Fibroblast of lung (primary cell): ENCODE measurements at places on chromosomes 7 and 10. TPM values are rescaled to one million over a fixed set of nuclear protein-coding genes. Genes with fewer than 3 reads are reported as not detected.

- DNase-seq, result peak; percentile 53
These were observed 232.7 kb downstream of the NSUN6 start for GRCh38 chr10:18418541-18419215.

DNA sequence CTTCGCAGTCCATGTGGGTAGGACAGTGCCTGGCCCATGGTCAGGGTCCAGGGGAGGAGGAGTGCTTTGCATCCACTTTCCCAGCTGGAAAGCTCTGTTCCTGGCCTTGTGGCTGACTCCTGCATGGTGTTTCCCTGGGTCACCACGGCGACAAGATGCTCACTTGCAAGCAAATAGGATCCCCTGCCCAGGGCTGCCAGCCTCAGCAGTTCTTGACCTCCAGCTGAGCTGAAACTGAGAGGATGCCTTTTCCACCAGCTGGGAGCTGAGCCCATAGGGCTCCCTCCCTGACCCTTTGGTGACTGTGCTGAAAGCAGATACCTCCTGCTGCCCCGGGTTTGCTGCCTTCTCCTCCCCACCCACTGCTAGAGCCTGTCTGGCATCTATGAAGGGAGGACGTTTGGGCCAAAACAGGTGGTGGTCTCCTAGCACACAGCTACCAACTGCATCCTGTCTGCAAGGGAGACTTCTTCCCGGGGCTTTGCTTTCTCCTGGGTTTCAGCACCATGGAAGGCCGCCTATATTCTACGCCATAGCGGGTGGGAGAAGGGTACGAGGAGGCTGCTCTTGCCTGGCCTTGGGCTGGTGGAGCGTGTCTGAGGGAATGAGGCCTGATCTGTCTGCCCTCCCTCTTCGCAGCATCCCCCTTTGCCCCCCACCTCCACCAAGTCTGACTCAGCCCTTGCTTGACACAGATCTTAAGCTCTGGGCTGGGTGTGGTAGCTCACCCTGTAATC lies 34.4 kb downstream of the UBTD1 start:
- DNase-seq, result peak; percentile 53

- DNase-seq, result no peak
These were observed 26.4 kb upstream of the HSPA12A start for GRCh38 chr10:116768786-116769185.

DNA sequence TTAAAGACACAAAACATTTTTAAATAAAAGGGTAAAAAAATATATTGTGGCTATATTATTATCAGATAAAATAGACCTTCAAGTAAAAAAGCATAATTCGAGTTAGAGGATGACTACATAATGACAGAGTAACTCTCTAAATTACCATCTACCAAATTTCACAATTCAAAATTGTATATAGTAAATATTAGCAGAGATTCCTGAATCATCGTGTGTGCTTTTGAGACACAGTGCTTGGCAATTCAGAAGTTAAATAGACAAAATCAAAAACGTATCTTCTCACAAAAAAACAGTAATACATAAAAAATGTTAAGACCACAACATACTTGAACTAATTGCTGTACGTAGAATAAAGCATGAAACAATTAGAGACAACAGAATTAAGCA lies 110.4 kb downstream of the AHR start:
- peak; percentile 43 for DNase-seq

GRCh38 chr7:74656441-74656836 lies 1.1 kb upstream of the GTF2I start:
- peak; percentile 35 for DNase-seq

DNA sequence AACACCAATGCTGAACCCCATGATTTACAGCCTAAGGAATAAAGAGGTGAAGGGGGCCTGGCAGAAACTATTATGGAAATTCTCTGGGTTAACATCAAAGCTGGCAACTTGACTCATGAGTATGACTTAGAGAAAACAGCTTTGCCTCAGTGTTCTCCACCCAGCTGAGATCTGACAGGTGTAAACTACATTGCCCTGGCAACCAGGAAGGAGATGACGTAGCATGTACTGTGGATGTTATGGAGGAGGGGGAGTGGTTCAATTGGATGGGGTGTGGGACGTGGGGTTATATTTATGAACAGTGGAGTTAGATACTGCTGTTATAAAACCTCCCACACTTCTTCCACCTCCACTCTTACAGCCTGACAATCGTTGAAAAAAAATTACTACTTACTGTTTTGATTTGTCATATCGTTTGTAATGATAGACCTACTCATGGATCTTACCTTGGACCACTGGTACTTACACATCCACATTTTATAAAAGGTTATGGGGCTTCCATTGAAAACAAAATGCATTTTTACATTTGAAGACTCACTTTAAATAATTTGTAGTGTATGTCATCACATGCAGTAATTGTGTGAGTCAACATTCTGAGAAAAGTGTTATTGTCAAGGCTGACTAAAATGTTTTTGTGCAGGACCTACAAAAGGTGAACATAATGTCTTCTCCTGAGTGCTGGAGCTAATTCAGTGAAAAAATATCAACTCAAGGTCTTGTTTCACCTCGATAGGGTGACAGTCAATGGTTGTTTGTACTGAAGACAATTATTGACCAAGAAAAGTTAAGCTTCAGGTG lies 6.4 kb downstream of the OR2F1 start:
- no peak for DNase-seq

DNA sequence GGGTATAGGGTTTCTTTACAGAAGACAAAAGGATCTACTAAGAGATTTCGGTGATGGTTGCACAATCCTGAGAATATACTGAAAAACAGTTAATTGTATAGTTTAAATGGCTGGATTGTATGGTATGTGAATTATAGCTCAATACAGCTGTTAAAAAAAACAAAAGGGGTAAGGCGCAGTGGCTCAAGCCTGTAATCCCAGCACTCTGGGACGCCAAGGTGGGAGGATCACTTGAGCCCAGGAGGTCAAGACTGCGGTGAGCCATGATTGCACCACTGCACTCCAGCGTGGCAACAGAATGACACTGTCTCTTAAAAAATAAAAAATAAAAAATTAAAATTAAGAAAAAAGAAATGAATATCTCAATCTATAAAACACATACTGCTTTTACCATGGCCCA lies 18.5 kb downstream of the ESYT2 start:
- no peak for DNase-seq

GRCh38 chr10:100008708-100009282 lies 952 bp downstream of the DNMBP start:
- DNase-seq, result peak; percentile 28

GRCh38 chr10:113059371-113059780 lies 109.3 kb downstream of the TCF7L2 start:
- peak; percentile 87 for DNase-seq

DNA sequence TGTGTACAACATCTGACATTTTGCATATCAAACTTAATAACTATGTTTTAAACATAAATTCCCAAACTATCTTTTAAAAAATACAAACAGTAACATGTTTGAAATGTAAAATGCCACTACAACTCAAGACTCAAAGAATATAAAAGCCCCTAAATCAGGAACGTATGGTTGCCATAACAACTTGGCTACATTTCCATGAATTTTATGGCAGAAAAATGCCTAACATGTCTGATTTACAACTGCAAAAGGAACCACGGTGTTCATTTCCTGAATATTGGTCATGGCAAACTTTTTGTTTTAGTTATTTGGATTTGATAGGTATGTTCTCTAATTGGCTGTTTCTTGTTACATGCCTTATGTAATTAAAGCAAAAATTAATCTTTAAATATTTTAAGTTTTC lies 2.0 kb downstream of the SOSTDC1 start:
- no peak for DNase-seq

- no peak for DNase-seq
These were observed 447.0 kb downstream of the GRID1 start for GRCh38 chr10:85919491-85920021.

DNA sequence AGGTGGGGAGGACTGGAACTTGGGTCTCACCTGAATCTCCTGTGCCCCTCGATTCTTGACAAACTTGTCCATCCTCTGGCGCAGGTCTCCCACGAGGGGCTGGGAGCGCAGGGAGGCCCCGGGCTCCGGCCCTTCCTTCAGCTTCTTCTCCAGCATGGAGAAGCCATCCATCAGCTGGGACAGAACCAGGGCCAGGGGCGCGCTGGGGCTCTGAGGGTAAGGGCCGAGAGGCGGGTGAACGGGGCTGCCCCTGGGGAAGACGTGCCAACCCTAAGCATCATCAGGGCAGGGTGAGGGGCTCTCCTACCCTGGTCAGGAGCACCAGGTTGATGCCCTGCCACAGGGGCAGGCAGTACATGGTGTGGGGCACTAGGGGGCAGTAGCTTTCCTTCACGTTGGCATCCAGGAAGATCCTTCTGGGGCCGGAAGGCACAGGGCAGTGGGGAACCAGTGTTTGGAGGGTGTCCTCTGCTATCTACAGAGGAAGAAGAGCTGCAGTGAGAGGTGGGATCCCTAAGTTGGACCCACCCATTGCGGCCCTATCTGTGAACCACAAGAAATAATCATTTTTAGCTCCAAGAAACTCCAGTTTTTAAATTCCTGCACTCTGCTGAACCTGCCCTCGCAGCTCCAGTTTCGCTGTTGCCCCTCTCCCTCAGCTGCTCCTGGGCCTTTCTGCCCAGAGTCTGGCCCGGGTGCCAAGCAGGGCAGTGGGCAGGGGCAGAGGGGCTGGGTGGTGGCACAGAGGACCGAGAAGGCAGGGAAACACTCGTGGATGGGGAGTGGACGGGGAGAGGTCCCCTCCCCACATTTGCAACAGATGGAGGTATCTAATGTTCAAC lies 10.8 kb upstream of the PYROXD2 start:
- DNase-seq, result no peak

GRCh38 chr10:70369498-70370018 lies 12.9 kb downstream of the LRRC20 start:
- no peak for DNase-seq

GRCh38 chr7:20798081-20798693 lies 11.5 kb upstream of the SP8 start:
- no peak for DNase-seq

GRCh38 chr10:85510682-85511081 lies 855.9 kb downstream of the GRID1 start:
- no peak for DNase-seq

DNA sequence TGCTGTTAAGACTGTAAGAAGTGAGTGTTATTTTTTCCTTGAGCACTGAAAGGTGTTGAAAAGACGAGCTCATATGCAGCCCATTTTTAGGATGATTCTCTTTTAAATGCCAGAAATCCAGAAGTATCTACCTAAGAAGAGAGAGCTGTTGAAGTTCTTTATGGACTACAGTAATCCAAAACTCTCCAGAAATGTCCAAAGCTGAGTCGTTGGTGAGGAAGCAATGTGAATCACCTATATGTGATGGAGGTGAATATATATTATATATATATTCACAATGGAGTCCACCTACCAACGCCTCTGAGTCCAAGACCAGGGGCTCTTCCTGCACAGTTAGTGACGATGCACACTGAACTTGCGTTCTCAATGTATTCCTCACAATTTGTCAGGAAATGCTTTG lies 252.7 kb upstream of the PITRM1 start:
- DNase-seq, result no peak

- DNase-seq, result no peak
These were observed 15.7 kb downstream of the DNAJB6 start for GRCh38 chr7:157352516-157352915.

DNA sequence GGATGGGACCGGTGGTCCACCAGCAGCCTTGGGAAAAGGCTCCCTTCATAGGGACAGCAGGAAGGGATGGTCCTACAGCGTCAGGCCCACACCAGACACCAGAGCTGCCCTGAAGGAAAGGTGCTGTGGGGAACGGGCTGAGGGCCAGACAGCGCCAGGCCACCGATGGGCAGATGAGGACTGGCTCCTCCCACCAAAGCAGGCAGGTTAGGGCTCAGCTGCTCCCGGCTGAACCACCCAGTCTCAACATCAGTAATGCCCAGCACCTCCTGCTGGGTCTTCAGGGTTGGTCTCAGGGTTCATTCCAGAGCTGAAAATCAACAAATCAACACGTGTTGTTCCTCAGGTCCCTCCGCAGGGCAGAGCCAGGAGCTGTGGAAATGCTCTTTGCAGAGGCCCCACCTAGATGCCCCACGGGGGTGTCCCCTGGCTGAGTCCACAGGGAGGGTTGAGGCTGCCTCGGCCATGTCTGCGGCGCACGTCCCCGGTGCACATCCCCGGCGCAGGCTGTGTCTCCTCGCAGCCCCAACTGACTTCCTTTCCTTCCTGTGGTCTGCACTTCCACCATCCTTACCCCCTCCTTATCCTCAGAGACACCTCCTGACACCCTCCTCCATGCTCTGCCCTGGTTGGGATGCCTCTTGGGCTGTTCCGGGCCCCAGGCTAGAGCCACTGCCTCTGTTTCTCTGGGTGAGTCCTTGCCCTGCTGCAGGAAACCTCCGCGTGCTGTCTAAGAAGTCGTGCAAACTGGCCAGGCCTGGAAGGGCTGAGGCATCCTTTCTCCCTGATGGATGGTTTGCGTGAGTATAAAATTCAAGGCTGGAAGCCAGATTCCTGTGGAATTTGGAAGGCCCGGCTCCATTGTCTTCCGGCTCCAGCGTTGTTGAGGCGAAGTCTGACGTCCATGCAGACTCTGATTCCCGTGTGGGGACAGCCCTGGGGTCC lies 32.8 kb upstream of the CFAP46 start:
- peak; percentile 42 for DNase-seq

DNA sequence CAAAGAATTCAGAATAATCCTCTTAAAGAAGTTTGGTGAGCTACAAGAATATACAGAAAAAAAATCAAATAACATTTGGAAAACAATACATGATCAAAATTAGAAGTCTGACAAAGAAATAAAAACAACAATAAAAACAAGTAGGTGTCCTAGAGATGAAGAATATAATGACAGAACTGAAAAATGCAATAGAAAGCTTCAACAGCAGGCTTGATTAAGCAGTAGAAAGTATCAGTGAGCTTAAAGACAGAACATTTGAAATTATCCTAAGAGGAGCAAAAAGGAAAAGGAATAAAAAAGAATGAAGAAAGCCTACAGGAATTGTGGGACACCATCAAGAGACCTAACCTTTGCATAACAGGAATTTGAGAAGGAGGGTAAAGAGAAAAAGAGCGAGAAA lies 238.8 kb downstream of the ZEB1 start:
- no peak for DNase-seq

DNA sequence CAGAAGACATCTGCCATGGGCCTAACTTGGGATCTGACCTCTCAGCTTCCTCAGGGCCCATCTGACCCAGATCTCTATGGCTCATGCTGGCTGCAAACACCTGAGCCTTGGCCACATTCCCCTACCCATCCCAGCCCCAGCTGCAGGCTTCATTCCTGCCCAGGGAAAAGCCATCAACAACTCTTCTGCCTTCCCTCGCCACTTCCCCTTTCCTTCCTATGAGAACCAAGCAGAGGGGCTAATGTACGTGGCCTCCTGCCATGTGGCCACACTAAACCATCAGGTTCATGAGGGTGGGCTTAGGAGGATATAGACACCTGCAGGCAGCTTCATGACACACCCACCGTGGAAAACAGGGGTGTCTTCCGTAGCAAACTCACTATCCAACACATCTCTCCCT lies 312.2 kb downstream of the GALNT17 start:
- DNase-seq, result no peak

GRCh38 chr7:25656581-25657026 lies 428.3 kb upstream of the NPVF start:
- DNase-seq, result peak; percentile 2

- no peak for DNase-seq
These were observed 69.3 kb downstream of the APBB1IP start for GRCh38 chr10:26507441-26507840.

Gene RHOBTB1
- polyA plus RNA-seq, result 14.9 and 42.6 TPM in 2 replicates

Gene MOGAT3
- polyA plus RNA-seq, result not detected in 2 replicates

Gene HECW1
- polyA plus RNA-seq, result 1.1 and 3.0 TPM in 2 replicates

Gene MORN4
- 11.0 and 13.2 TPM in 2 replicates for polyA plus RNA-seq

Gene GARIN1A
- 0.46 and 0.52 TPM in 2 replicates for polyA plus RNA-seq

Gene HOXA7
- 5.3 and 5.9 TPM in 2 replicates for polyA plus RNA-seq

Gene SHH
- not detected in 2 replicates for polyA plus RNA-seq

Gene SNCG
- polyA plus RNA-seq, result 34.4 and 47.4 TPM in 2 replicates

Gene SGCE
- polyA plus RNA-seq, result 72.3 and 184 TPM in 2 replicates

Gene ELAPOR2
- polyA plus RNA-seq, result 3.6 and 5.5 TPM in 2 replicates

Gene MMP21
- polyA plus RNA-seq, result 0.05 TPM in 1 of 2 replicates, not detected in the other

Gene ADK
- 44.2 and 47.8 TPM in 2 replicates for polyA plus RNA-seq

Gene FANK1
- polyA plus RNA-seq, result 1.6 and 4.4 TPM in 2 replicates
